Right atrium auricular region (tissue), 2 donors: ENCODE measurements at places on chromosomes 6 and 20. TPM values are rescaled to one million over a fixed set of nuclear protein-coding genes. Genes with fewer than 3 reads are reported as not detected.

DNA sequence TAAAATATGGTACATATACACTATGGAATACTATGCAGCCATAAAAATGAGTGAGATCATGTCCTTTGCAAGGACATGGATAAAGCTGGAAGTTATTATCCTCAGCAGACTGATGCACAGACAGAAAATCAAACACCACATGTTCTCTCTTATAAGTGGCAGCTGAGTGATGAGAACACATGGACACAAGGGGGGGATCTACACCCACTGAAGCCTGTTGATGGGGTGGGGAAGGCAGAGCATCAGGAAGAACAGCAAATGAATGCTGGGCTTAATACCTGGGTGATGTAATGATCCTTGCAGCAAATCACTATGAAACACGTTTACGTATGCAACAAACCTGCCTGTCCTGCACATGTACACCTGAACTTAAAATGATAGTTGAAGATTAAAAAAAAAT is 71.3 kb downstream of the MANEA start:
- no peak for DNase-seq

OTOR gene
- total RNA-seq, result not detected

DNA sequence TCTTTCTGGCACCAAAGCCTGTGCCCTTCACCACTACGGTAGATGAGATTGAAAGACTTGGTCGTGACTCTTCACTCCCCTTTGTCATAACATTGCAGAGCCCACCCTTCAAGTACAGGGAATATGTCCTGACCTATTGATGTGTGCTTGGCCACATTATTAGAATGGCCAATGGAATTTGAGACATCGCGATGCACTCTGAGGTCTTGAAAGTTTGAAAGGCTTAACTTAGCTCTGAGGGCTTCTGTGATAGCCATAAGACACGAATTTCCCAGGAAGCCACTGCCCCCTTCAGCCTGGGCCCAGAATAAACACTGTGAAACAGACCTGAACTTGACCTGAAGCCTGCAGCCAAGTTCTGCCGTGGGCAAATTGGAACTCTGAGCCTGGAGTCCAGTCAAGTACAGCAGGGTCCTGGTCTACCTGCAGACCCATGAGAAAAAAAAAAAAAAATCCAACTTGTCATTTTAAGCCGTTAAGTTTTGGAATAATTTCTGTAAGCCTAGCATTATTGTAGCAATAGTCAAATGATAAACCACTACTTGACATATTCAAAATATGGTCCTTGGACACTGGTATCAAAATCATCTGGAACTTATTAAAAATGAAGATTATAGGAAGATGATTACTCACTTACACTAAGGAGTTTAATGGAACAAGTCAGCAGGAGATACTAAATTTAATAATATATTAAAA is 36.9 kb upstream of the TRAF3IP2 start:
- peak; percentile 79 for DNase-seq

GRCh38 chr6:34667481-34668238 is 28.9 kb downstream of the ILRUN start:
- DNase-seq, result no peak

ECT2L gene
- total RNA-seq, result 1.1 TPM

DNA sequence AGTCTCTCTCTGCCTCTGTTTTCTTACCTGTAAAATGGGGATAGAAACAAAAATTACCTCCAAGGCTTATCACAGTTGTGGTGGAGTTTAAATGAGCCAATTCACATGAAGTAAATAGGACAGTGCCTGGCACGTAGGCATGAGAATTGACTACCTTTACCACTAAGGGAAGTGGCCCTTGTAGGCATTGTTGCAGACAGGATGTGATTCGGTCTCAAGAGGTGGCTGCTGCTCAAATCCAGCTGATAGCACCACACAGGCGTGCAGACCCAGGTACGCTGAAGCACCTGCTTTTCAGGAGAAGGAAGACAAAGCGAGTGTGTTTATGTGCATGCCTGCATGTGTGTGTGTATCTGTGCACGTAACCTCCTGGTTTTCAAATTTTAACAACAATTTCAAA is 108.6 kb downstream of the EYA2 start:
- no peak for DNase-seq

KCNQ5 gene
- total RNA-seq, result 0.67 TPM

GRCh38 chr6:170031684-170032121 is 259.2 kb downstream of the DLL1 start:
- DNase-seq, result no peak

DNA sequence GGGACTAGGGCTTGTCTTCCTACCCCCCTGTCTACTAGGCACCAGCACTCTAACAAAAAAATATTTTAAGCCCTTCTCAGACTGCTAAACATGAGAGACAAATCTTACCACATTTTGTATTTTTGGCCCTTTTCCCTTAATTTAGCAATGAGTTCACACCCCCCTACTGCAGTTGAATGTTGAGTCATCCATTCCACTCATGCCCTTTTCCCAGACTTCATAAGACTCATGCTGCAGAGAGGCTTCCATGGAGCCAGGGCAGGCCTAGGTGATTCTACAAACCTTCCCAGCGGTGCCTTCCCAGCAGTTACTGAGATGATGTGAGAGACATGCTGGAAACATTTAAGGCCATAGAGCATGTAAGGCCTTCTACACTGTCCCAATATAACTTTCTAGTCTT is 53.9 kb downstream of the PXDC1 start:
- no peak for DNase-seq

KIF6 gene
- not detected for total RNA-seq

DNA sequence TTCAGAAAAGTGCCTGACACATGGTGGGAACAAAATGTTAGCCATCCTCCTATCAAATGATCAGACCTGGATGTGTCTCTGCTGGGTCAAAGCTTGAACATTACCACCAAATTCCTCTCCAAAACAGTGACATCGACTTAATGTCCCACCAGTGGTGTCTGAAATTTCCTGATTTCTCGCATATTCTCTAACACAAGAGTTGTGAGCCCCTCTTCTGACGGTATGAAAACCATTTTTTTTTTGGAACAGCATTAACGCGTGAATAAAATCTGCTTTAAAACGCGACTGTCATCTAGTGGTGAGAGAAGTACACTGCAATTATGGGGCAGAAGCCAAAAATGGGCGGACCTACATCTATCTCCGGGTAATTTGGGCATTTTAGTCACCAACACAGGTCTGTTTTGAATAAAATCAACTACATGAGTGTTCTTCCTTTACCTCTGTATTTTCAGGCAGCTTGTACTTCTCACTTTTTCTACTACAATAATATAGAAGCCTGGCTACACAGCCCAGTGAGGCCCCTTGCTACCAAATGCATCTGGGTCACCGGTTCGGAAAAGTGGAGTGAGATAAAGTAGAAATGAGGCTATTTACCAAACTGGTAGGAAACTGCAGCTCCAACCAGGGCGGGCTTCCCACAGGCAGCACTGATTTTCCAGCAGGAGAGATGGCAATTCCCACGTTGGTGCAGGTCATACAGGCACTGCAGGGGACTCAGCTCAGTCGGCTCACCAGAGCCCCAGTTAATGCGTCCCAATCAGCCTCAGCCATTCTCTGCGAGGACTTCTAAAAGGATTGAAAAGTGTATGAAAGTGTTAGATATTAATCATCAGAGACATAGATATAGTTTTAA is 27.4 kb downstream of the MGME1 start:
- DNase-seq, result no peak

DNA sequence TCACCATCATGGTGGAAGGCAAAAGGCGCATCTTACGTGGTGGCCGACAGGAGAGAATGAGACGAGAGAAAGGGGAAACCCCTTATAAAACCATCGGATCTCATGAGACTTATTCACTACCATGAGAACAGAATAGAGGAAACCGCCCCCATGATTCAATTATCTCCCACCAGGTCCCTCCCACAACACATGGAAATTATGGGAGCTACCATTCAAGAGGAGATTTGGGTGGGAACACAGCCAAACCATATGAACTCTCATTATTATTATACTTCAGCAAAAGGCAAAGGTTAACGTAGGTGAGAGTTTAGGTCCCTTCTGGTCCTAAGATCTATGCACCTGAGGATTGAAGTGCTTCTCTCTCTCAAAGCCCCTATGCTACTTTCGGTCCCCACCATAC is 2.4 kb upstream of the PFDN4 start:
- no peak for DNase-seq

DNA sequence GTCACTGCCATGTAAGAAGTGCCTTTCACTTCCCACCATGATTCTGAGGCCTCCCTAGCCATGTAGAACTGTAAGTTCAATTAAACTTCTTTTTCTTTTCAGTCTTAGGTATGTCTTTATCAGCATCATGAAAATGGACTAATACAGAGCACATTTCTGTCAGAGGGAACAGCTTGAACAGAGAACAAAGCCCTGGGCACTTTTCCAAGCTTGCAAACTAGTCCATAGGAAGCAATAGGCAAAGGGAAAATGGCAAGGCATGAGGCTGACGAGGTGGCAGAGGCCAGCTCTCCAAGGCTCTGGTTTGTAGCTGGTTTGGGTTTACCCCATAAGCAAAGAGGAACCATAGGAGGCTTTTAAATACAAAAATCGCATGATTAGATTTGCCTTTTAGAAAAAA is 185.1 kb upstream of the HDDC2 start:
- no peak for DNase-seq

- no peak for DNase-seq
These were observed 57.3 kb downstream of the PTPRA start for GRCh38 chr20:2930538-2930937.

GRCh38 chr20:17641520-17641964 is 40.5 kb downstream of the RRBP1 start:
- no peak for DNase-seq
